AG20443 (cell line): ENCODE measurements at places on chromosomes 5 and 9.

GRCh38 chr5:23675456-23675855 is 168.0 kb downstream of the PRDM9 start:
- DNase-seq = no peak

DNA sequence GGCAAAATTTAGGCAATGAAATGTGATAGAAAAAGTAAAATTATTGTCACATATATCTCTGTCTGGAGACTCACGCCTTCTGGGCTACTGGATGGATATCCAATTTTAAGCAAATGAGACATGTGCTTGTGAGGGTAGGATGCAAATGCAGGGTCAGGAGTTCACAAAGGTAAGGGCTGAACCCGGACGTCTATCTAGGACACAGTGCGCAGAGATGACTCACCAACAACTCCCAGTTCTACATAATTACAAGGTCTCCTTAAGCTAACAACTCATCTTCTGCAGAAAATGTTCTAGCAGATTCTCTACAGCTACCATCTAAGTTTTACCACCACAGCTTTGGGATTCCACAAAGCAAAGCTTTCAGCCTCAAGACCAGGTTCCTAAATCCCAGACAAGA is 160.5 kb downstream of the ENTREP1 start:
- DNase-seq = no peak

DNA sequence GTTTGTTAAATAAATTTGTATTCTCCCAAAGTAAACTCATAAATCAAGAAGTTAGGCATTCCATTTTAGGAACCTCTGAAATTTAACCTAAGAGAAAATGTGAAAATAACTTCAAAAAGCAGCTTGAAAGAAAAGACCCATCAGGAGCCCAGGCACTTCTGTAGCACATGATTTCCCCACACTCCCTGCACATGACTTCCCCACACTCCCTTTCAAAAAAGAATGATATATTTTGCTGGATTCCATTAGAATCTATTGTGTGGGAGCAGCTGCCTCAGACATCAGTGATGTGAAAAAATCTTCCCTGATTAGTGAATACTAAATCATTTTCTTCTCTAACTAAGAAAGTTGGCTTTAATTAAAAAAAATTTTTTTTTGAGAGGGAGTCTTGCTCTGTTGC is 83.3 kb downstream of the GLDC start:
- no peak for DNase-seq

GRCh38 chr5:94240993-94241651 is 377.3 kb downstream of the KIAA0825 start:
- peak; percentile 56 for DNase-seq

- no peak for DNase-seq
Observed at GRCh38 chr5:17269201-17269600, 51.8 kb downstream of the BASP1 start.

GRCh38 chr5:114744406-114744805 is 382.5 kb downstream of the KCNN2 start:
- no peak for DNase-seq

DNA sequence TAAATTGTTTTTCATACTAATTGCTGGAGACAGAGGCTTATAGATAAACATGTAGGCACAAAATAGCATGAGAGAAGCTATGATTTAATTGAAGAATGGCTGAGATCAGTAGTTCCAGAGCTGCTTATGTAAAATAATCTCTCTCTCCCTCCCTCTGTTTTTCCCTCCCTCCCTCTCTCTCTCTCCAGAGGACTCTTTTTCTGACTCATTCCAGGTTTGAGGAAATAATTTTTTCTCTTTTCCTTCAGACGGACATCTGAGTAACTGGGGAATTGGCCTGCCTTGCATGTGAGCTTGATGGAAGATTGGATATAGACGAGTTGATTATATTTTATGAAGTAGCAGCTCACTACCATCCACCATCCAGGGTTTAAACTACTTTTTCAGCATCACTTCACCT is 35.5 kb downstream of the KCTD16 start:
- DNase-seq = no peak

- DNase-seq = no peak
Observed at GRCh38 chr5:18050776-18051175, 416.5 kb downstream of the TAF11L14 start.

DNA sequence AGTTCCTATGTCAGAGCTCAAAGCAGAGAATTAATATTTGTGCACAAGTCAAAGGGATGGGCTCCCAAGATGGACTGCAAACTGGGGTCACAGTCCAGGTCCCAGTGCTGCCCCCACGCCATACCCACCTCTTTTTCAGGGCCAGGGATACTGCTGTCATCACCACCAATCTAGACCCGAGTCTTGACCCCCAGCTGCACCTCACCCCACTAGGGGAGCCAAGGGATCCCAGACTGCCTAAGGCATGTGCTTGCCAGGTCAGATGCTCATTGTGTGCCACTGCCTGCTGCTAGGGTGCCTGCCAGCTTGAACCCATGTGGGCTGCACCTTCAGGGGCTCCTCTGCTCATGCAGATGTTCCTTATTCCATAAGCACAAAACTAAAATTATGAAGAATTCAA is 215.6 kb upstream of the NREP start:
- DNase-seq = no peak

GRCh38 chr9:105647595-105648349 is 14.5 kb upstream of the TAL2 start:
- no peak for DNase-seq

- DNase-seq = peak; percentile 80
Observed at GRCh38 chr9:122370869-122371755, at the start of gene PTGS1. Gene PTGS1 (plus strand): TSS chr9:122371024. CDS start chr9:122371085, 61 bp downstream.

GRCh38 chr9:127166651-127167524 is 44.5 kb upstream of the ANGPTL2 start:
- no peak for DNase-seq

- no peak for DNase-seq
Observed at GRCh38 chr5:69516769-69517168, 24.2 kb downstream of the OCLN start.

DNA sequence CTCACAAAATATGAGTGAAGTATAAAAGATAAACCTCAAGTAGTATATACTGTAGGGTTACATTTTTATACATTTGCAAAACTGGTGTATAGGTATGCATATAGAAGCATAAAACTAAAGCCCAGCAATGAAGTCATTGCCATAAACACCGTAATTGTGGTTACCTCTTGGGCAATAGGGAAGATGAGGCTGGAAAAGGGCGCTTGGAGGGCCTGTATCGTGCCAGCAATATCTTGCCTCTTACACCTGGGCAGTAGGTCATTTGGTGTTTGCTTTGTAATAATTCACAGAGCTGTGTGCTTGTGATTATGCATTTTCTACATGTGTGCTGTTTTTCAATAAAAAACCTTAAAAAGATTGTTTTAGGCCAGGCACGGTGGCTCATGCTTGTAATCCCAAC is 45.2 kb downstream of the KDM4C start:
- no peak for DNase-seq

- no peak for DNase-seq
Observed at GRCh38 chr9:19828576-19829109, 39.8 kb upstream of the SLC24A2 start.

DNA sequence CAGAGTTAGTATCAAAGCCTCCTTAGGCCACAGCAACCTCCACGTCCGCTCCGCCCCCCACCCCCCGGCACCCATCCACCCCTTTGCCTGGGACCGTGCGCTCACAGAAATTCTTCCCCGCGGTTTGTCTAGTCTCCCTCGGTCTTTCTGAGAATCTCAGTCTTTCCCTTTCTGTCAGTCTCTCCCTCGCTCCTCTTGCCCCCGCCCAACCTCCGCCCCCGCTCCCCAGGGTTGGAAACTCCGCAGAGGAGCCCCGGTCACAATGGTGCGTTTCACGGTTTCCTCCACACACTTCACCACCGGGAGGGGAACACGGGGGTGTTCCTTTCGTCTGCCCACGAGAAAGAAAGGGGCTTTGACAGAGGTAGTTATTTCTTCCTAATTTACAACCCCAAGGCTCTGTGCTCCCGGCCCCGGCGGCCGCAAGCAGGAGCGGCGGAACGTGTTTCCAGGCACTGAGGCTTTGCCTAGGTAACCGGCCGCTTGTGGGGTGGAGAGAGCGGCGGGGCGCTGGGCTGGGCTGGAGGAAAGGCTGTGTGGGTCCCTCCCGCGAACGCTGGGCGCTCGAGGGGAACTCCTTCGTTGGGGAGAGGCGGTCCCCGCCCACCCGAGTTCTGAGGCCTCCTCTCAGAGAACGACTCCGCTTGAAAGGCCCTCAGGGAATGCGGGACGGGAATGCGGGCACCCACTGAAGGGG is 2.1 kb downstream of the NR4A3 start:
- peak; percentile 54 for DNase-seq

- no peak for DNase-seq
Observed at GRCh38 chr5:17794201-17794600, 159.9 kb downstream of the TAF11L14 start.
